Inflammatory macrophage treated with lipopolysaccharide for 1 hour (primary cell): ENCODE measurements at places on chromosomes 11 and 22.

GRCh38 chr11:61912530-61912898, 4.9 kb downstream of the RAB3IL1 start:
- DNase-seq: peak; percentile 87

GRCh38 chr11:2072551-2073261, 66.5 kb downstream of the IGF2 start:
- DNase-seq: no peak

GRCh38 chr22:37681001-37681424, 5.1 kb upstream of the NOL12 start:
- no peak for DNase-seq

- DNase-seq: no peak
Measured at GRCh38 chr11:121810291-121810690, 305.7 kb downstream of the BLID start.

DNA sequence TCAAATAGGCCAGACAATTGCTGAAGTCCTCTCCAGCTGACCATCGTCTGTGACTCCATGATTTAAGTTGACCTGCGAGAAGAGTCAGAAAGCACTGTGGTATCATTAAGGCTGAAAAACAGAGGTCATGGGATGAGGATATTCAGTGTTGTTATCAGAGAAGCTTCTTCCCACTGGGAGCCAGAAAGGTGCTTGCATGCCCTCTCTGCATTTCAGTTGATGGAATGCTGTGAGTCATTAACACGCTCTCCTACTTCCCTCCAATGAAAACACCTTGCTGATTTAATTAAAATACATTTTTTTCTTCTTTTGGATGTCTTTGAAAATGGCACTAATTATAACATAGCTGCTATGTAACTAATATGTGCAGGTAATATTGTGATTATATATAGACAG, 667.0 kb downstream of the NTM start:
- no peak for DNase-seq

DNA sequence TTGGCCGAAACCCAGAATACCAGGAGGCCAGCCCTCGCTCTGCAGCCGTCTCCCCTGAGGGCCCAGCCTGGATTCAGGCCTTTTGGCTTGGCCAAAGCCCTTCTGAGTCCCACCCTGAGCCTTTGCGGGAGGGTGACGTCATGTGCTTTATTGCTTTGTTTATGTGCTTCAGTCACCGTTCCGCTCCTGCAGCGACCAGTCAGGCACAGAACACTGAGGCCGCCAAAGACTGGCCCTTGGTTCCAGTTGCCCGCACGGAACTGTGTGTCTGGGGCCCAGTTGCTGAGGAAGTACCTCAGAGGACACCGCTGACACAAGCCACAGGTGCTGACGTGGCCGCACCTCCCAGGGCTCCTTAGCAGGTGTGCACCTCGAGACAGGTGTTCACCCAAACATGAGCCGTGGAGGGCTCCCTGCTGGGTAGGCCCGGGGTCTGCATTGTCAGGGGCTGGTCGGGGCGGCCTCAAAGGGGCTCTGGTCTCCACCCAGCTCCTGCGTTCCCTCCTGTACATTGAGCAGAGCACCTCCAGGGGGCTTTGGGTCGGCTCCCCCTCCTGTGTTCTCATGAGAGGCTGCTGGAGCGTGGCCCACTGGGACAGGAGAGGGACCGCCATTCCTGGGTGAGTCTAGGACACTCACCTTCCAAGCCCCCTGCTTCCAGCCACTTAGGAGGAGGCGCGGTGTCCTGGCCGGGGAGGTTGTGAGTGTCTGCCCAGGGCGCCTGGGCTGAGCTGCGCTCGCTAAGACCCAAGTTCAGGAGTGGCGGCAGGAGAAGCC, 376.8 kb downstream of the TBC1D22A start:
- DNase-seq: no peak

DNA sequence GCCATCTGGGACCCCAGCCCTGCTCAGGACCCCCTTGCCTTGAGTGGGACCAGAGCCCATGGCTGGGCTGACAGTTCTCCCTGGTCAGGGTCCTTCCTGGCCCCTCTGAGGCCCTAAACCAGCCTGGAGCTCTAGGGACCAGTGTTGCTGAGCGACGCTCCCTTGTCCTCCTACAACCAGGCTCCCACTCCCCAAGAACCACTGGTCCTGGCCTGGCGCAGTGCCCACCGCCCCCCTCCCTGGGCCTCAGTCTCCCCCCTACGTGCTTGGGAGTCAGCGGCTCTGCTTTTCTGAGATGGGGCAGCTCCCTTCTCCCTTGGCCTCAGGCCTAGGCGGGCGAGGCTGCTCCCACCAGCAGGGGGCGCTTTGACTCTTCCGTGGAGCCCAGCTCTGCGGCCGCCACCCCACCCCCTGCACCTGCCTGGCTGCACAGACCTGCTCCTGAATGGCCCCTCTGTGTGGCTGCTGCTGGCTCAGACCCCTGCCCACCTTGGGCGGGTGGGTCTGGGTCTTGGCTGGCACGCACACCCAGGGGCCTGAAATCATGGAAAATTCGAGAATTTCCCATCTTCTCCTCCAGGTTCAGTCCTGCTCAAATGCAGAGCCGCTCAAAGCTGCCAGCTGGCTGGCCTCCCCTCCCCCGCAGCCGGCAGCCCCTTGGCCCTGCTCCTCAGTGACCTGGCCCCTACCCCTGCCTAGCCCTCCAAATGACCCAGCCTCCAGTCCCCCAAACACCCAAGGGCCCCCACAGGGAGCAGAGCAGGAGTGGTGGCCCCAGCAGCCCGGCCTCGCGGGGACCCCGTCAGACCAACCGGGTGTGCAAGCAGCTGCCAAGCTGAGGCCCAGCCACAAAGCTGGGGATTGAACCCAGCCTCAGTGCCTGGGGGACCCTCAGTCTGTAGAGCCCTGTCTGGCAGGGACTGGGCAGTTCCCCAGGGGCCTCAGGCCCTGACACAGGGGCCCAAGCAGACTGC, 9.1 kb downstream of the PRR33 start:
- peak; percentile 88 for DNase-seq

- DNase-seq: peak; percentile 39
Measured at GRCh38 chr11:8036002-8036802, 44.8 kb upstream of the TUB start.

- DNase-seq: no peak
Measured at GRCh38 chr11:65778431-65778900, 2.3 kb downstream of the AP5B1 start.

- DNase-seq: no peak
Measured at GRCh38 chr11:45935349-45936064, 13.1 kb downstream of the LARGE2 start.

DNA sequence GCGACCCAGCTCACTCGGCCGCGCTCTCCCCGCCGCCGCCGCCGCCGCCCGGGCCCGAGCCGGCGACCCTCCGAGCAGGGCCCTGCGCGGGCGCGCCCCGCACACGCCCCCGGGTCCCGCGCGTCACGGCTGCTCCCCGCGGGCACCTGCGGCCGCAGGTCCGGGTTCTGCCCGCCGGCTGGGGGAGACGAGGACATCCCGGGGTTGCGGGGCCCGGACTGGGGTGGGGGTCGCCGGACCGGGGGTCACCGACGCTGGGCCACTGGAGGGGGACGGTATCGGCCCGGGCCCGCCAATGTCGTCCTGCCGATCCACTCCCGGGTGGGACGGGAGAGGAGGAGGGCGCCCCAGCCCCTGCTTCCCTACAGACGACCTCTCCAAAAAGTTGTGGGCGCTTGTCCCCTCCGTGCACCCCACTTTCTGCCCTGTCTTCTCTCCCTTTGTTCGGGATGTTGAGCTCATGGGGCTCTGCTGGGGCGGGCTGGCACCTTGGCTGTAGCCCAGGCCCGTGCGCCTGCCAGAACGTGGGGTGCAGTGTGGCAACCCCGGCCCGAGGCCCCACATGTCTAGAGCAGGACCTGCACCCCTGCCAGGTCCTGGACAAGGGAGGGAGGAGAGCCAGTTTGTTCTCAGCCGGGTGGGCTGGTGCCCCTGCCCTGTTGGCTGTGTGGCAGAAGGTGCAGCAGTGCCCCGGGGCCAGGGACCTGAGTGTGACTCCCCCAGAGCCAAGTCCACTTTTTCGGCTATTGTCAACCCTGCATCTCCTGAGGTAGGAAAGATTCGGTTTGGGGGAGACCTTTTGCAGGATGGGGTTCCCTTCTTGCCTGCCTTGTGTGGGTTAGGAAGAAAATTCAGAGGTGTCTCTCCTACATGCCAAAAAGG, 40.2 kb upstream of the CELSR1 start:
- no peak for DNase-seq

DNA sequence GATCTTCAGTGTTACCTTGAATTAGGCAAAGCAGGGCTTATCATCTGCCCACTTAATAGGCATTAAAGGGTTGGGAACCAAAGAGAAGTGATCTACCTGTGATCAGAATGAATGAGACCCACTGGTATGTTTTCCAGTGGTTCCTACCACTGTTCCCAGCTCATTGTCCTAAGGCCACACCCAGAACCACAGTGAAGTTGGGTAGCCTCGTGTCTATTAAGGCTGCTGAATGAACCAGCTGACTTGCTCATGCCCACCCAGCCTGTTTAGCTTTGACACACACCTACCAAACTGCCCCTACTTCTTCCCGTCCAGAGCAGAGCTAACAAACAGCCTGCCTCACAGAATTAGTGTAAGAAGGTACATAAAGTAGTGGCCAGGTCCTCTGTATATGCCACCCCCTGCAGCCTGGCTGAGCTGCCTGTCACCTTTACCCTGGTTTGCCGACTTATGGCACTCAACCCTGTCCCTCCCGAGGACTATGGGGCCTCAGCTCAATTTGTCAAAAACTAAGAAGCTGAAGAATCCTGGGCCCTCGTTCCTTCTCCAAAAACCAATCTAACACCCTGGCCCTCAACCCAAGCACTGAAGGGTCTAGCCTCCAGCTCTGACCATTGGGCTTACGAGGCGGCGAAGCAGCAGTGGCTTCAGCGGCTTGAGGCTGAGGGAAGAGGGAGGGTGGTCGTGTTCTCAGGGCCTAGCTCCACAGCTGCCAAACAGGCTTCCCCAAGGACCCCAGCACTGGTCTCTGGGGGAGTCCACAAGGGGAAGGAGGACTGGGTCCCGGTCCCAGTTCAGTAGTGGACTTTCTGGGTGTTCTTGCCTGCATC, 9.8 kb downstream of the UCP2 start:
- DNase-seq: no peak

- no peak for DNase-seq
Measured at GRCh38 chr11:26801601-26802000, 79.7 kb upstream of the SLC5A12 start.

GRCh38 chr22:25816522-25817059, 74.6 kb downstream of the MYO18B start:
- DNase-seq: no peak

GRCh38 chr22:30250661-30251267, 4.2 kb upstream of the LIF start:
- peak; percentile 40 for DNase-seq

DNA sequence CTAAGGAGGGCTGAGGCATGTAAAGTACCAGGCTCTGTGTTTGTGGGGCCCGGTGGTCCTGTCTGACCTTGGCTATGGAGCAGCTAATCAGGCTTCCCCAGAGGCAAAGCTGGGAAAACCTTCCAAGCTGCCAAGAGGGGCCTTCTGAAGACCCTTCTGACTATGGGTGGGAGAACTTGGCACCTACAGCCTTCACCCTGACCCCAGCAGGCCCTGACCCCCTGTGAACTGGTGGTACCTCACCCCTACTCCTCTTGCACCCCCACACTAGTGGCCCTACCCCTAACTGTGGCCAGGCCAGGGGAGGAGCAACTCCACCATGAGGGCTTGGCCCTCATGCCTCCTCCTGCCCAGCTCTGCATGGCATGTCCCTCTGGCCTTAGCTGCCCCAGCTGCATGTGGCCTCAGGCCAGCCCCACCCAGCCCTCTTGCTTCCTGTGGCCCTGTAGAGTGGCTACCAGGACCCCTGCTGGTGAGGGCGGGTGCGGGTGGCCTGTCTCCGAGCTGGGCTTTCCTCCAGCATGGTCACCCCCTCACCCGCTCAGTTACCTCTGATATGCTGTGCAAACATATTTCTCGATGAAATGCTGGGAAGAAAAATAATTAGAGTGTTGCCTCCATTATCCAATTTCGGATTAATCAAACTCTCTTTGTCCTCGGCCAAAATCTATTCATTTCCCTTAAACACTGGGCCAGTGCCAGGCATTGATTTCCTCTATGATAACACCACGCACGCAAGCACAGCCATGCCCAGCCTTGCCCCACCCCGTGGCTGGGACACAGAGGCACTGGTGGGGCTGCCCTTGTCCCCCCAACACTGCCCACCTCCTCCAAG, 7.5 kb downstream of the GNAZ start:
- DNase-seq: no peak

- peak; percentile 85 for DNase-seq
Measured at GRCh38 chr22:22752556-22753477, 108.4 kb downstream of the GGTLC2 start.

GRCh38 chr22:48832592-48832991, 995.1 kb downstream of the BRD1 start:
- DNase-seq: peak; percentile 1

DNA sequence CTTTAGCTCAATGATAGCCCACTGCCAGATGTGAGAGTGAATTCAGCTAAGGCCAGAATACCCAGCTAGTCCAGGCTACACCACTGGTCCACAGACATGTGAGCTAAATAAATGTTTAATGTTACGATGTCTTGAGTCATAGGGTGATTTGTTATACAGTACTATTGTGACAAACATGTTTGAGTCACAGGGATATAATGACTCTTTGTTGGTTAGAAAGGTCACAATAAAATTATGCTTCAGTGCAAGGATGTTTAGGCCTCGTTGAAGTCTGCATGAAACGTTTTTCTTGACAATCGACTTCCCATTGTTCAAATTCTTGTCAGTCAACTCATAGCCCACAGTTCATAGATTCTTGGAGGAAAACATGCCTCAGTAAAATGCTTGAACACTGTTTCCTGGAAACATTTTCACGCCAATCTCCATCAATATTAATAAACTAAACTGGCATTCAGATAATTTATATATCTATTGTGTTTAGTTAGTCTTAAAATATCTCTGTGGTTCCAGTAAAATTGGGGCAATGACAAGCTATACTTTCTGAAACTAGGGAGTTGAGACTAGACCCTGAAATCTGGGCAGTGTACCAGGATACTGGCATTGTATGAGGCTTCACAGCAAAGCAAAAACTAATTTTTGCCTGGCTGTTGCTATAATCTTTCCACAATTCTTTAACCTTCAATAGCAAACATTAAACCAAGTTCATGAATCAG, 650.8 kb upstream of the KIRREL3 start:
- no peak for DNase-seq

GRCh38 chr11:45772986-45773785, 31.8 kb upstream of the SLC35C1 start:
- no peak for DNase-seq

DNA sequence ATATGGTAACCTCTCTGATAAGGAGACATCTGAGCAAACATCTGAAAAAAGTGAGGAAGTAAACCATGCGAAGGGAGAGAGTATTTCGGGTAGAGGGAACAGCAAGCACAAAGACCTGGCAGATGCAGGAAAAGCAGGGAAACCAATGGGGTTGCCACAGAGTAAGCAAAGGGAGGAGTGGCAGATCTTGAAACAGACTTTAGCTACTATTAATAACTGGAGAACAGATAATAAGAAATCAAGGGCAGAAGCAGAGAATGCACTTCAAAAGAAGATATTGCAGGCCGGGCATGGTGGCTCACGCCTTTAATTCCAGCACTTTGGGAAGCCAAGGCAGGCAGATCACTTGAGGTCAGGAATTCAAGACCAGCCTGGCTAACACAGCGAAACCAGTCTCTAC, 18.1 kb downstream of the MRTFA start:
- DNase-seq: no peak

- DNase-seq: no peak
Measured at GRCh38 chr11:68825571-68825970, 16.1 kb downstream of the CPT1A start.
